Colonic mucosa (tissue), 4 donors: ENCODE measurements at places on chromosomes 4 and X. TPM values are rescaled to one million over a fixed set of nuclear protein-coding genes. Genes with fewer than 3 reads are reported as not detected.

ADGRL3 gene
- 4.4 TPM for total RNA-seq

CT83 gene
- not detected for total RNA-seq

C4orf36 gene
- not detected for total RNA-seq

OPHN1 gene
- 4.8 TPM for total RNA-seq

USP11 gene
- 20.7 TPM for total RNA-seq

RHOXF1 gene
- 0.45 TPM for total RNA-seq

WAS gene
- total RNA-seq = 3.0 TPM

GRCh38 chr4:48073567-48074103 lies 57.1 kb downstream of the NIPAL1 start:
- no peaks in the 10 kb centered on the region for H3K36me3 ChIP-seq
- H3K27ac ChIP-seq = no peak overlapping the region
- DNase-seq = no peak
- H3K4me3 ChIP-seq = no peak overlapping the region
- no peaks in the 10 kb centered on the region for H3K4me1 ChIP-seq

DNA sequence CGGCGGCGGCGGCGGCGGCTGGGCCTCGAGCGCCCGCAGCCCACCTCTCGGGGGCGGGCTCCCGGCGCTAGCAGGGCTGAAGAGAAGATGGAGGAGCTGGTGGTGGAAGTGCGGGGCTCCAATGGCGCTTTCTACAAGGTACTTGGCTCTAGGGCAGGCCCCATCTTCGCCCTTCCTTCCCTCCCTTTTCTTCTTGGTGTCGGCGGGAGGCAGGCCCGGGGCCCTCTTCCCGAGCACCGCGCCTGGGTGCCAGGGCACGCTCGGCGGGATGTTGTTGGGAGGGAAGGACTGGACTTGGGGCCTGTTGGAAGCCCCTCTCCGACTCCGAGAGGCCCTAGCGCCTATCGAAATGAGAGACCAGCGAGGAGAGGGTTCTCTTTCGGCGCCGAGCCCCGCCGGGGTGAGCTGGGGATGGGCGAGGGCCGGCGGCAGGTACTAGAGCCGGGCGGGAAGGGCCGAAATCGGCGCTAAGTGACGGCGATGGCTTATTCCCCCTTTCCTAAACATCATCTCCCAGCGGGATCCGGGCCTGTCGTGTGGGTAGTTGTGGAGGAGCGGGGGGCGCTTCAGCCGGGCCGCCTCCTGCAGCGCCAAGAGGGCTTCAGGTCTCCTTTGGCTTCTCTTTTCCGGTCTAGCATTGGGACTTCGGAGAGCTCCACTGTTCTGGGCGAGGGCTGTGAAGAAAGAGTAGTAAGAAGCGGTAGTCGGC lies 528 bp downstream of the FMR1 start:
- no peaks in the 10 kb centered on the region for H3K4me1 ChIP-seq
- H3K27ac ChIP-seq = peak overlapping the region; percentile 83
- no peaks in the 10 kb centered on the region for H3K36me3 ChIP-seq
- peak; percentile 35 for DNase-seq

- H3K36me3 ChIP-seq = no peaks in the 10 kb centered on the region
- H3K4me1 ChIP-seq = no peaks in the 10 kb centered on the region
- H3K27ac ChIP-seq = no peak overlapping the region
- H3K27me3 ChIP-seq = no peaks in the 10 kb centered on the region
- DNase-seq = no peak
- no peak overlapping the region for H3K4me3 ChIP-seq
These were observed 63.7 kb downstream of the TENM3 start for GRCh38 chr4:182306792-182307507.

- H3K4me1 ChIP-seq = no peaks in the 10 kb centered on the region
- H3K4me3 ChIP-seq = no peak overlapping the region
These were observed 10.3 kb downstream of the SNX25 start for GRCh38 chr4:185219551-185220344.

- H3K4me1 ChIP-seq = no peaks in the 10 kb centered on the region
- H3K36me3 ChIP-seq = no peaks in the 10 kb centered on the region
- H3K4me3 ChIP-seq = no peak overlapping the region
- DNase-seq = no peak
- no peak overlapping the region for H3K27ac ChIP-seq
These were observed 583.4 kb downstream of the TRAM1L1 start for GRCh38 chr4:116501954-116502353.

- H3K27ac ChIP-seq = no peak overlapping the region
- DNase-seq = no peak
- H3K36me3 ChIP-seq = no peaks in the 10 kb centered on the region
- no peaks in the 10 kb centered on the region for H3K27me3 ChIP-seq
These were observed 19.7 kb upstream of the CXCL6 start for GRCh38 chr4:73816814-73817213.

- H3K27me3 ChIP-seq = no peaks in the 10 kb centered on the region
- no peak overlapping the region for H3K4me3 ChIP-seq
- no peaks in the 10 kb centered on the region for H3K36me3 ChIP-seq
- H3K4me1 ChIP-seq = no peaks in the 10 kb centered on the region
These were observed 60.6 kb downstream of the SMARCA1 start for GRCh38 chrX:129462707-129463106.

DNA sequence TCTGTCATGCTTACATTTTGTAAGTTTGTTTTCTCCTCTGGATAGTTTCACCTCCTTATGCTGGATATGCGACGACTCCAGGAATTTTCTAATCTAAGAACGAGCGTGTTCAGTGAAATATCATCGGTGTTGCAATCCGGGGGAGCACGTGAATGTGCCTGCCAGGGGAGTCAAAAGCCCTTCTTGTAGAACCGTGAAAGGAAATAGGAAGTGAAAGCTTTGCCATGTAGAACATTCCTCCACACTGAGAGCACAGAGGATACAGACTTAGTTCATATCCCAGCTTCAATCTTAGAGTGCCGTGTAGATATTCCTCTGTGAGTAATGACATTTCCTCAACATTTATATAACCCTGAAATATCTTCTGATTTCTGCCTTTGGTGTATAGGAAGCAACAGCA lies 121.2 kb downstream of the VEGFC start:
- H3K4me3 ChIP-seq = no peak overlapping the region
- no peak overlapping the region for H3K27ac ChIP-seq
- H3K27me3 ChIP-seq = no peaks in the 10 kb centered on the region
- no peaks in the 10 kb centered on the region for H3K4me1 ChIP-seq
- H3K36me3 ChIP-seq = no peaks in the 10 kb centered on the region

DNA sequence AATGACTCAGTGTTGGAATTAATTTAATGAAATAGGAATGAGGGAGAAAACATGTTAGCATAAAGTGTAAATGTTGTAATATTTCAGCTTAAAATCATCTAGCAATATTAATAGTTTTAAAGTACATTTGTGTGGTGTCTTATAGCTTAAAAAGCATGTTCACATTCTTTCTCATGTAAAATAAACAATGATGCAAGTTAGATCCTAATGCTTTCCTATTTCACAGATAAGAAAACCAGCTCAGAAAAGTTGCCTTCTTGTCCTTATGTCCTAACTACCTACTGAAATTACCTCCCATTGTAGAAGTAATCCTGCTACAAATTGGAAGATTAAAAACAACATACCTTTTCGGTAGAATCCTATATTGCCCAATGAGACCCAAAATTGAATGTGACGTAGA lies 40.9 kb upstream of the PRDM8 start:
- H3K27me3 ChIP-seq = no peaks in the 10 kb centered on the region
- H3K27ac ChIP-seq = no peak overlapping the region
- no peak overlapping the region for H3K4me3 ChIP-seq
- no peak for DNase-seq
- H3K36me3 ChIP-seq = no peaks in the 10 kb centered on the region

DNA sequence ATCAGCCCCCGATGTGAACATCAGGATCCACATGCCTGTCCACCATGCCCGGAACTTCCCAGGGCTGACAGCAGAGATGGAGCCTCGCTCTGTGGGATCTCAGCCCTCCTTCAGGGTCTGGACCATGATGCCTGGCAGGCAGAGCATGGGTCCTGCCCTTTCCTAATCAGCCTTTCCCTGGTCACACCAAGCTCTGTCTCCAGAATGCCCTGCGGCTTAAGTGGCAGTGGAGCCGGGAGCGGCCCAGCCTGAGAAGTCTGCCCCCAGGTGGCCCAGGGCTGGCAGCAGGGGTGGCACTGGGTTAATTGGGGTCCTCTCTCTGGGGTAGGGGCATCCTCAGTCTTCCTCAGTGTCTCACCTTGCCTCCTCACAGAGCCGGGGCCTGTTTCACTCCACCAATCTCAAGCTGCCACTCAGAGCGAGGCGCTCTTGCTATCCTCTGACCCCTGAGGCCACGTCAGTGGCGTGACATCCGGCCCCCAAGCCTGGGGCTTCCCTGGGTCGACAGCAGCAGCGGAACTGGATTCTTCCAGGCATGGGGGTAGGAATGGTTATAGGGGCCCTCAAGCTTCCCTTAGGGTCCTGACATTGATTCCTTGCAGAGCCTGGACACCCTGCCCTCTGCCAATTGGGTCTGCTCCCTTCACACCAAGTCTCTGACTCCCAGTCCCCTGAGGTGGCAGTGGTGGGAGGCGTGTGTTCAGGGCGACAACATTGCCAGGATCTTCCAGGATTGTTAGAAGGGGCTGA lies 20.8 kb upstream of the TMEM185A start:
- DNase-seq = no peak
- no peaks in the 10 kb centered on the region for H3K4me1 ChIP-seq
- H3K4me3 ChIP-seq = no peak overlapping the region

DNA sequence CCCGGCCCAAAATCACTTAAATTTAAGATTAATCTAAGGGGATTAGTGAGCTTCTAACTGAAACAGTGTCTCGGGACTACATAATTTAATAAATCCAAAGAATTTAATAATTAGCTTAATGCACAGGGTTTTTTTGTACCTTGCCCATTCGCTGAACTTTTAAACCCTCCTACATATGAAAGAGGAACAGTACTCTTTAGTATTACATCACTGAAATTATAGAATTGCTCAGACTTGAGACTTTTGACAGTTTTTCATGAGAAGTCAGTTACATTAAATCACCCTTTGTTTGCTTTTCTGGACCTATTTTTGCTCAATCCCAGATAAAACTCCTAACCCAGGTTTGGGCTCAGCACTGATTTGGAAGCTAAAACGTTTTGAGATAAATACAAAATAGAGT lies 2.4 kb upstream of the TADA2B start:
- no peak for DNase-seq
- no peaks in the 10 kb centered on the region for H3K36me3 ChIP-seq
- H3K27me3 ChIP-seq = no peaks in the 10 kb centered on the region
- no peak overlapping the region for H3K4me3 ChIP-seq
- peaks cover 24% of the 10 kb centered on the region for H3K4me1 ChIP-seq

DNA sequence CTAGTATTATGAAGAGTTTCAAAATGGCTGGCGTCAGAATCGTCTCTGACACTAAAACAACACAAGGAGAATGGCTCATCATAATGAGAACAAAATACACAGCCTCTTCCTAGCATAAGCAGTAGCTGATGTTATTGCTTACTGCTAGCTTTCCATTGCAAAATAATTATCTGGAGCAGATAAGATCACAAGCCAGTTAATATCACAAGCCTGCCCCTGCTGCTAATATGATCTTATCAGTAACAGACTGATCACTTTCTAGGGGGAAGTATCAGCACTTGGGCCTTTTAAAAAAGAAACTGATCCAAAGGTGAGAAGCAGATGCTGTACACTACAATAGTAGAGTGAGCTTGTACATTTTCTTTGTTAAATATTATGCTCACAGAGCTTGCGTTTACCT lies 554.8 kb upstream of the PABPC4L start:
- H3K27ac ChIP-seq = no peak overlapping the region
- no peak for DNase-seq
- H3K4me3 ChIP-seq = no peak overlapping the region
- no peaks in the 10 kb centered on the region for H3K4me1 ChIP-seq
- H3K36me3 ChIP-seq = no peaks in the 10 kb centered on the region

- no peaks in the 10 kb centered on the region for H3K4me1 ChIP-seq
- H3K27ac ChIP-seq = no peak overlapping the region
- H3K4me3 ChIP-seq = no peak overlapping the region
- no peak for DNase-seq
- no peaks in the 10 kb centered on the region for H3K27me3 ChIP-seq
These were observed 477.6 kb upstream of the INTU start for GRCh38 chr4:127155116-127155515.

DNA sequence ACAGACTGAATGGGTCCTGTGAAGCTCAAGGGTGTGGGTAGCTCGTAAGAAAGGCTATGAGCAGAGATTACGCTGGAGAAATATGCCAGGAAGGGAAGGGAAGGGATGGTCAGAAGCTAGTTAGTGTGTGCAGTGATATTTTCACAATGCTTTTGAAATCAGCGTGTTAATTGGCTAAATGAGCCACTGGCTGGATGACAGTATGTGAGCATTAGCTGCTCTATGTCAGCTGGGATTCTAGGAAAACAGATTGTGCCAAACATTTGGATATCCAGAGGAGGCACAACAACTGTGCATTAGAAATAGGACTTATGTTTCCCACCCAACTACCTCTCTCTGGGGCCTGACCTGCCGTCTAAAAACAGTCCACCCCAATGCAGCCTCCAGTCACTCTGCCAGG lies 168.5 kb downstream of the DHRSX start:
- no peaks in the 10 kb centered on the region for H3K27me3 ChIP-seq
- no peaks in the 10 kb centered on the region for H3K4me1 ChIP-seq
- no peak for DNase-seq
- H3K27ac ChIP-seq = no peak overlapping the region

DNA sequence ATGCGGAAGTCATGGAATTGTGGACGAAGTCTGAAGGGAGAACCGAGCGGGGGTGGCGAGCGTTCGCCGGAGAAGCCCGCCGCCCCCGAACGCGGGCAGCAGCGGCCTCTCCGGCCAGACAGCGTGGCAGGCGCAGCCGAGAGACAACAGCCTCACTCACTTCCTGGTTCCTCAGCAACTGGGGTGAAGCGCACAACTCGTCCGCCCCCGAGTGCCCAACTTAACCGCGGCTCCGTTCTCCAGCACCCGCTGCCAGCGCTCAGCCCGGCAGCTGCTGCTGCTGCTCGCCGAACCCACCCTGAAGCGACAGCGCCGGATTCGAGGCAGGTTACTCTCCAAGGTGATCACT lies 68.0 kb downstream of the NOCT start:
- peaks cover 11% of the 10 kb centered on the region for H3K4me1 ChIP-seq
- no peaks in the 10 kb centered on the region for H3K36me3 ChIP-seq
- H3K27me3 ChIP-seq = no peaks in the 10 kb centered on the region
- DNase-seq = no peak
- peak overlapping the region; percentile 89 for H3K4me3 ChIP-seq

DNA sequence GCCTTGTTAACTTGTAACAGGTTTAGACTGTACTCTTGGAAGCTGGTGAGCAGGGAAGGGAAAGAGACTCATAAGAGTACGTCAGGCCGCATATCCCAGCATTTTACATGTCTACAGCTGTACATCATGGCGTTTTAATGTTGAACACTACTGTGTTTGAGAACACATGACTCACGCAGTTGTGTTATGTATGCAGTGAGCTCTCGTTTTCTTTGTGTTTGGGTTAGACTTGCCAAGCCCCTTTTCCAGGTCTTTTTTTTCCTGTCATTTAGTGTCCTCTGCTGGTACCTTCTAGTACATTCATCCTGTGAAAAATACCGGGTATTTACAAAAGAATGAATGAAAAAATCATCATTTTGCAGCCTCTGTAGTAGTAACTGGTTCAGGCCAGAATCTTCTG lies 35.3 kb downstream of the SMS start:
- no peak overlapping the region for H3K4me3 ChIP-seq
- no peak for DNase-seq
- H3K27ac ChIP-seq = no peak overlapping the region
